ENCODE measurements at places on chromosomes 3 and 15.

DNA sequence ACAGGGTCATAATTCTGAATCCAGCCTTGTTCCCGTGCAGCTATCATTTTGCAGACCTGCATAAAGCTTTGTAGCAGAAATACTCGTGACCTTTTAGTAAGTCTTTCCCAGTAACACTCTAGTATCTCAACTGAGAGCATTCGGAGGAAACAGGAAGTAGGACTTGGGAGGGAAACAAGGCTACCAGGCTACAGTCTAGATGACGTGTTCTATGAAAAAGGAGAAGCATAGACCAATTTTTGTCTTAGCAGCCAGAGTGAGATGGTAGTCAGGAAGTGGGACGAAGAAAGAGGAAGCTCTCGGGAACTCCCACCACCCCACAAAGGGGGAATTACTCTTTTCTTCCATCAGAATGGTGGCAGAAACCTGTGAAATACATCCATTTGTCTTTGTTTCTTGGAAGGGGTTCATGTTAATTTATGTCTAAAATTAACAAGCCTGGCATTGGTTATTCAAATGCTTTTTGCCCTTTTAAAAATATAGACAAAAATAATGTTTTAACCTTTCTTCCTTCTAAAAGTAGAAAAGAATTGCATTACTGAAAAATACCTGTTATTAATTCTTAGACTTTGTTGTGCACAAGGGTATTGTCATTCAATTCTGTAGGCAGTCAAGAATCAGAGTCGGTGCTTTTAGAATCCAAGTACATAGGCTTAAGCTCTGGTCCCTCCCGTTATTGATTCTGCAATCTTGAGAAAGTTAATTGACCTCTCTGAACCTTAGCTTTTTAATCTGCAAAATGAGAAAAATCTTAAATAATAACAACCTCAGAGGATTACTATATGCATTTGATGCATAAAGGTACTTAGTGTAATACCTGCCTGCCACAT lies 1.6 kb upstream of the SUCNR1 start:
- DNase-seq: no peak

GRCh38 chr15:96264801-96265515 lies 65.5 kb upstream of the NR2F2 start:
- DNase-seq: peak; percentile 89

GRCh38 chr3:158711886-158712285 lies 20.4 kb downstream of the RARRES1 start:
- peak; percentile 30 for DNase-seq

DNA sequence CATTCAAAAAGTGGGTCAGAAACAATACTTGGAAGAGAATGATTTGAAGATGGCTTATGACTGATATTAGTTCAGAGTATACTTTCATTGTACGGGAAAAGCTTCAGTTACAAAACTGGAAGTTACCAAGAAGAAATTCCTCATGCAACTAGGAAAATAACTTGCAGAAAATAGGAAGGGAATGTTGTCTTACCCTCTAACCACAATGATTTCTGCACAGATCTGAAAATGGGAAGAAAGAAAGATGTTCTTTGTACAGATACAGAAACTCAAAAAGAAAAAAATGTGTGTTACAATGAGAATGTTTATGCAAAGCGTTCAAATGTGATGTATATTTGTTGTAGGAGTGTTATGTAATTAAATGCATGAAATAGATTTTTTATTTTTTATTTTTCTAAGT lies 3.7 kb downstream of the ZNF280D start:
- no peak for DNase-seq

- no peak for DNase-seq
Measured at GRCh38 chr3:56654460-56654859, 28.6 kb downstream of the TASOR start.

- peak; percentile 67 for DNase-seq
Measured at GRCh38 chr15:74240002-74240568, 4.0 kb downstream of the CCDC33 start.

DNA sequence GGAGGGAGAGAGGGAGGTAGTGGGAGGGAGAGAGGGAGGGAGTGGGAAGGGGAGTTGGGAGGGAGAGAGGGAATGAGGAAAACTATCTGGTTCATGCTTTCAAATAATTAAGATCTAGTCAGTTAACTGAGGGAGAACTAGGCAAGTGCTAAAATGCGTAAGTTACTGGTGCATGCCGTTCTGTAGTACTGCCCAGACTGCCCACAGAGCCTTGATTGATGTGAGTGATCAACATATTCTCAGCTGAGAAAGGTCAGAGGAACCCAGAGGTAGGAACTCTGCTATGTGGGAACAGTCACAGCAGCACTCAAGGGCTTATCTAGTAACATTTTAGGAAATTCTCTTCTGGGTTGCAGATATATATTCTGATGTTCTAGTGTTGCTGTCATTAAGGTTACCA lies 149.8 kb upstream of the ROBO1 start:
- DNase-seq: no peak

DNA sequence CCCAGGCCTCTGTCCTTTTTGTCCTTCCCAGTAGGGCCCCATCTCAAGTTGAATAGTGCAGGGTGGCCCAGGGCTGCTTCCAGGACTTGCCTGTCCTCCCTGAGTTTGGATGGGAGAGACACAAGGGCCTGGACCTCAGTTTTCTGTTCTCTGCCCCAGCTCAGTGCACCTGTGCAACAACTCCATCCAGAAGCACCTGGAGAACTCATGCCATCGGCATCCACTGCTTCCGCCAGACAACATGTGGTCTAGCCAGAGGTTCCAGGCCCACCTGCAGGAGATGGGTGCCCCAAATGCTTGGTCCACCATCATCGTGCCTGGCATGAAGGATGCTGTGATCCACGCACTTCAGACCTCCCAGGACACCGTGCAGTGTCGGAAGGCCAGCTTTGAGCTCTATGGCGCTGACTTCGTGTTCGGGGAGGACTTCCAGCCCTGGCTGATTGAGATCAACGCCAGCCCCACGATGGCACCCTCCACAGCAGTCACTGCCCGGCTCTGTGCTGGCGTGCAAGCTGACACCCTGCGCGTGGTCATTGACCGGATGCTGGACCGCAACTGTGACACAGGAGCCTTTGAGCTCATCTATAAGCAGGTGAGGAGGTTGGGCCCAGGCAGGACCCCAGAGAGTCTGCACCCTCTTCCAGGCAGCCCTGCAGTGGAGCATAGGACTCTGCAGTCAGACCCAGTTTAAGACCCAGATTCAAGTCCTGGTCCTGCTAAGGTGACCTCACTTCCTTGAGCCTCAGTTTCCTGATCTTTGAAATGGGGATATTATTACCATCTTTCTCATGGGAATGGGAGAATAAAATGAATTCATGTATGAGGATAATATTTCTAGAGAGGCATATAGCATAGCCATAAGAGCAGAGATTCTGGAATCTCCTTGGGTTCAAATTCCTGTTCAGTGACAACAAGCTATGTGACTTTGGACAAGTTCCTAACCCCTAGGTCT lies 14.7 kb downstream of the RPUSD3 start:
- DNase-seq: no peak

- no peak for DNase-seq
Measured at GRCh38 chr3:42159147-42159546, 68.0 kb downstream of the TRAK1 start.

DNA sequence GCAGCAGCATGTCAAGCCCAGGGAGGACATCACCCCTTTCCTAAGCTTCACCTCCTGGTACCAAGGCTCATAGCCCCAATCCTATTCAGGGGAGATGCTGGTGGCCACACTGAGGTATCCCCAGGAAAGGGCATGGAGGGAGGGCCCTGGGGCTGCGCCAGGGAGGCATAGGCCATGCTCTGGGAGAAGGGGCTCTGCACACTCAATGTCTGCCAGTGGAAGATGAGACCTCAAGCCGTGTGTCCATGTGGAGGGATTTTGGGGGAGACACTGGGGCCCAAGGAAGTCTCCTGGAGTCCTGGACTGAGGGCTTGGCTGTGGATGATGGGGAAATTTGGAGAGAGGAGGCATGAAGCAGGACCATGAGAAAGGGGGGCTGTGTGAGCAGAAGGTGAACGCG lies 21.2 kb upstream of the PRR23E start:
- no peak for DNase-seq

- DNase-seq: no peak
Measured at GRCh38 chr3:169527507-169527906, 136.0 kb downstream of the MECOM start.

DNA sequence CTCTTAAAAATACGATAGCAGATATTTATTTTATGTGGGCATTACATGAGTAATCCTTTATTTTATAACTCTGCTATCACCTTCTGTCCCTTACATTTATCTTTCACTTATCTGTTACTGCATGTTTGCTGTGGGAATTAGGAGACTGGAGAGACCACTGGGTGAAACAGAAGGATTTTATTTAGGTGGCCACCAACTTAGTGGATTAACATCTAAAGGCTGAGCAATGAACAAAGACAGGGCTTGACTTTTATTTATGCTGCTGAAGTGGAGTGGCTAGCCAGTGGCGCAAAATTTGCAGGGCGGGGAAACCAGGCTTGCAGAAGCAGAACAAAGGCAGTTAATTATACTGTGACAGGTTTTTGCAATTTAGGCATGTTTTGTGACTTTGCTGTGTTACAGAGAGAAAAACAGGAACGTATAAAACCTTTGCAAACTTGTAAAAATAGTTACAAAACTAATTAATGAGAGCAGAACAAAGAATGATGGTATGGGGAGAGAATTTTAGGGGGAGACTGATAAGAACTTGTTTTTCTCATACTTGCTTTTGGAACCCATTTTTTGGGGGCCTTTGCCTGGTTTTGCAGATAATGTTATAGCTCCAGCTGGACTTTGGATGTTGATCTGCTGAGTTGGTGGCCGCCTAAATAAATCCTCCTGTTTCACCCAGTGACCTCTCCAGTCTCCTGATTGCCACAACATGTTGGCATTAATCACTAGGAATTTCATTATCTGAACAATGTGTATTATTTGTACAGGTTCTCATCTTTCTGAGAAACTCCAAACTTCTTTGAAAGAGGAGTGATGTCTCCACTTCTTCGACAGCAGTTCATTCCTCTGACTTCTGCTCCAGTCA lies 18.0 kb downstream of the KLHL24 start:
- DNase-seq: peak; percentile 60

- DNase-seq: no peak
Measured at GRCh38 chr3:194994551-194994981, 276.4 kb downstream of the XXYLT1 start.

GRCh38 chr3:111591555-111591954 lies 3.6 kb downstream of the ZBED2 start:
- no peak for DNase-seq

DNA sequence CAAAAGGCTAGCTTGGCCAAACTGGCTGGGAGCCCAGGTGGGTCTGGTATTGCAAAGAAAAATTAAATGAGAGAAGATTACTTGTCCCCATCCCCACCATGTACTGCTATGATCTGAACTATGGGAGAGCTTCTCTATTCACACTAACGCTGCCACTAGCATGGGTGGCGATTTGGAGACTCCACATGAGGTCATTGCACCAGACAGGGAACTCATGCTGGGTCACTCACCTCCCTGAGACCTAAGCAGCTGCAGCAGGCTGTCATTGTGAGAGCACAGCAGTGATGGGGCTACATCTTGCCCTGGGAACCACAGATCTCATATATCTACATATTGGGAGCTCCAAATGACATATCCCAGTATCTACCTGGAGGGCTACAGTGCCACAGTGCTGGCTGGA lies 36.3 kb upstream of the NECTIN3 start:
- DNase-seq: no peak

DNA sequence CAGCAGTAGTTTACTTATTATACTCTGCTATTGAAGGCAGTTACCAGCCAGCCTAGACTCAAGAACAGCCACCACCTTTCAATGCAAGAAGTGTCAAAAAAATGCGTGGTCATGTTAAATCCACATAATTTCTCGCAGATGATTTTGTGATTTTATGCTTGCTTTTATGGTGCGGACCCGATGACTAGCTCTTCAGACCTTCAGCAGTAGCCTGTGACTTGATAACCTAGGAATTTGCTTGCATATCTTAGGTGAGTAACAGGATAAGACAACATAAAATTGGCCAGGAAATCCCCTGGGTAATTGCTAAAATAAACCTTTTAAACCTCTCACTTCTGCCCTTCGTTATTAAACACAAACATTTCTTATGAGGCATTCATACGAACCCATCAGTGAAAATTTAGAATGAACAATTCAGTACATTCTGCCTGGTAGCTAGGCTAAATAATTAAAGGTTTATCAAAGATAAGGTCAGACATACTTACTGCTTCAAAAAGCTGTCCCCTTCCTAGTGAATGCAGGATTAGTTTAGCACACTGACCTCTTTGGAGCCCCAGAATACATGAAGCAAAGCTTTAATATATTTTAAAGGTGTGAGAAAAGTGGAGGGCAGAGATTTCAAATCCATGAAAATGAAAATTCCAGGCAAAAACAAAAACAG lies 798.8 kb downstream of the OTOL1 start:
- peak; percentile 87 for DNase-seq

GRCh38 chr3:126081618-126082361 lies 2.1 kb downstream of the SLC41A3 start:
- peak; percentile 18 for DNase-seq

- DNase-seq: no peak
Measured at GRCh38 chr3:72154391-72155335, 369.7 kb upstream of the PROK2 start.

GRCh38 chr3:188212308-188212969 lies 58.5 kb downstream of the LPP start:
- DNase-seq: peak; percentile 87

- no peak for DNase-seq
Measured at GRCh38 chr3:117358717-117359314, 649.2 kb downstream of the TUSC7 start.

DNA sequence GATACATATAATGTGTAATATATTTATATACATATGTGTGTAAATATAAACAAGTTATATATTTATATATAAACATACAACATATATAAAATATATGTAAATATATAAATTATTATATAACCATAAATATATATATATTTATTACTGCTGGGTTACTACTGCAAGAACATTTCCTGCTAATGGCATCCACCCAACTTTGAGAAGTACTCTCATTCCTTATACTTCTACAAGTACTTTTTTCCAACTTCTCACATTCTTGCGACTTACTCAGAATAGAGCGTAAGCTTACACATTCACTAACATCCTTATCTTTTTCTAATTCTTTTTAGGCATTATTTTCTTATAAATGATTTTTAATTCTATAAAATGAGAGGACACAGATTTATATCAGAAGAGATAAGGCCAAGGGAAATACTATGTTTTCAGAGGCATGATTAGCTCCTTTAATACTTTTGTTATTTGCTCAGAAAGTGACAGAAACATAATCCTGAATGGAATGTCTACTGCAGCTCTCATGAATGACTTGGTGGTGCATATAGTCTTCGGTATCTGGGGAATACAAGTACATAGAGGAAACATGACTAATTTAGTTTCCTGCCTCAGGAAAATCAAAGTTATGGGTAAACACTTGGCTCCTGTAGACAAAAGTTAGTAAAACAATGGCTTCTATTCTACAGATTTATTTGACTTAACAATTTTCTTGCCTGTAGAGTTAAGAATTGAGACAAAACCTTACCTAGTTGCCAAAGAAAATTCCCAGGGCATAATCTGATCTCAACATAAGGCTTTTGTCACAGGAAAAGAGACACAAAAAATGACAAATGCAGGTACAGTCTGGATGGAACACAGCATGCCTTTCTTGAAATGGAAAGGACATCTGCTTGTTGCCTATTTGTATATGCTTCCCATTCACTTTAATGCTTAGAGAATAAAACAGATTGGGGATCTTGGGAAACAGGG lies 453.9 kb downstream of the SQOR start:
- no peak for DNase-seq
